A673 (cell line): ENCODE measurements at places on chromosomes 12 and 14.

DNA sequence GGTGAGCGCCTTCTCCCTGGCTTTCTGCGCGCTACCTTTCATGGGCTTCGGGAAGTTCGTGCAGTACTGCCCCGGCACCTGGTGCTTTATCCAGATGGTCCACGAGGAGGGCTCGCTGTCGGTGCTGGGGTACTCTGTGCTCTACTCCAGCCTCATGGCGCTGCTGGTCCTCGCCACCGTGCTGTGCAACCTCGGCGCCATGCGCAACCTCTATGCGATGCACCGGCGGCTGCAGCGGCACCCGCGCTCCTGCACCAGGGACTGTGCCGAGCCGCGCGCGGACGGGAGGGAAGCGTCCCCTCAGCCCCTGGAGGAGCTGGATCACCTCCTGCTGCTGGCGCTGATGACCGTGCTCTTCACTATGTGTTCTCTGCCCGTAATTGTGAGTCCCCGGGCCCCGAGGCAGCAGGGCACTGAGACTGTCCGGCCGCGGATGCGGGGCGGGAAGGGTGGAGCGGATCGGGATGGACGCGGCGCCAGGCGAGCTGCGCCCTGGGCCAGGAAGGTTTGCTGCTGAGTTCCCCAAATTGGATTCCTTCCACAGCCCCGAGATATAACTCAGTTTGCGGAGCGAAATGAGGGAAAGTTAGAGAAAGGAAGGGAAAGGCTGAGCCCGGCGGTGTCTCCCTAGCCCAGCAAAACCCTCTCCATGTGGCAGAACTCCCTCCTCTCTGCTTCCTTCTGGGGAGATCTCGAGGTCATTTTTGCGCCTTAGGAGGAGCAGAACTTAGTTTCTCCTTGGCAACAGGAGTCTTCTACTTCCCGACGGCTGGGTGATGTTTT, 972 bp downstream of the PTGDR start:
- DNase-seq: no peak

- no peak for DNase-seq
Measured at GRCh38 chr12:83538361-83538965, 851.8 kb downstream of the TMTC2 start.

GRCh38 chr12:28535216-28535615, 345.0 kb downstream of the CCDC91 start:
- peak; percentile 66 for DNase-seq

GRCh38 chr14:100081997-100082625, 16.9 kb downstream of the EVL start:
- DNase-seq: no peak

- DNase-seq: no peak
Measured at GRCh38 chr12:107351713-107352112, 258.4 kb upstream of the CRY1 start.

DNA sequence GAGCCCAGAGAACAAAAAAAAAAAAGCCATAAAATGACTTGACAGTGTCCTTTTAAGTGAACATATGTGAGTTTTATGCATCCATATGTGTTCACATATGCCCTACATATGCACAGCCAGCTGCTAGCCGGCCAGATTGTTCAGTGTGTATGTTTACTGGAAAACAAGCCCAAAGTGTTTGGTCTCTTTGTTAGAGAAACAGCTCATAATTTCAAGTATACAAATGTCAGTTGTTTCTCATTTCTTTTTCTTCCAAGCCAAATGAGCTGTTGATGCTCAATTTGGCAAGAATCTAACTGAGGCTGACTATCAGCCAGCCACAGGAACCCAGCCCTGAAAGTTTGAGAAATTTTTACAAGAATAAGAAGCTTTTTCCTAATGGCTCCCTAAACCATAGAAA, 60.8 kb upstream of the TSPAN8 start:
- no peak for DNase-seq

- DNase-seq: no peak
Measured at GRCh38 chr14:77372304-77372841, 4.5 kb downstream of the TMED8 start.

DNA sequence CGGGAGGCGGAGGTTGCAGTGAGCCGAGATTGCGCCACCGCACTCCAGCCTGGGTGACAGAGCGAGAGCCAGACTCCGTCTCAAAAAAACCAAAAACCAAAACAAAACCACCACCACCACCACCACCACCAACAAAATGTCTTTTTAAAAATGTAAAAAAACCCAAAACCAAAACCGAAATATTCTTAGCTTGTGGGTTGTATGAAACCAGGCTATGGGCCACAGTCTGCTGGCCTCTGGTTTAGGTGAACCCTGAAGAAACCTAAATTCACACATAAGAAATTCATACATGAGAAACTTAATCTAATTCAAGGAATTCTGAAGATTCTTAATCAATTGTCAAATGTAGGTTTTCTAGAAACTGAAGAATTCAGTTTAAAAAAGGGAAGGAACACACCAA, 37.6 kb downstream of the INSM2 start:
- DNase-seq: no peak

GRCh38 chr12:66197495-66197921, 8.5 kb downstream of the IRAK3 start:
- DNase-seq: no peak

- DNase-seq: no peak
Measured at GRCh38 chr12:48832321-48833060, 14.2 kb downstream of the CACNB3 start.

- no peak for DNase-seq
Measured at GRCh38 chr12:53651737-53652136, 24.1 kb downstream of the ATP5MC2 start.

- peak; percentile 19 for DNase-seq
Measured at GRCh38 chr14:93033983-93034670, 81.6 kb downstream of the ITPK1 start.

- no peak for DNase-seq
Measured at GRCh38 chr12:13169272-13169671, 27.3 kb upstream of the EMP1 start.

DNA sequence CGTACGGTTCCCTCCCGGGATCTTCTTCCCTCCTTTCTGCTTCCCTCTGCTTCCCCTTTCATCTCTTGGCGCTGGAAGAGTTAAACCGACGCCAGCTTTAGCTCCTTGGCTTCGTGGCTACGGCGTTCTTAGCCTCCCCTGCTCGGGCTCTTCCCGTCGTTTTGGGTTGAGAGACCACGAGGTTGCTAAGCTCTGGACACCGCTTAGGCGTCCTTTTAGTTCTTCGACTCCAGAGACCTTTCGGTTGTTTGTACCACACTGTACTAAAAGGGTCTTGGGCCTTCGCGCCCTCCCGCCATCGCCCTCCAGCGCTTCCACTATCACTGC, 545 bp downstream of the CPSF2 start:
- DNase-seq: peak; percentile 57

DNA sequence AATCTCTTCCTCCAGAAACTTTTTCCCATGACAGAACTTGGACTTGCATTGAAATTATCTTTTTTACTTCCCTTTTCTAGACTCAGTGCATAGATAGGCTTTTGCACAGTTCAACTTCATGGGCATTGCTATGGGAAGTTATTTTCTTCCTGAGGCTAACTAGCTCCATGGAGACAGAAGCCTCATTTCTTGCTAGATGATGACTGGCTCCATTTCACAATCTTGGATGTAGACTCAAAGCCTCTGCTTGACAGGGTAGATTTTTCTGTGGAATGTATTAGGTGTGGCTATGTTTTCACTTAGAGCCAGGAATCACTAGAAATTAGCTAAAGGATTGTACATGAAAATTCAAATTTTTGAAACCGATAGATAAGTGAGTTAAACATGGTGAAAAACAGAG, 884.1 kb upstream of the MGAT4C start:
- DNase-seq: no peak

- DNase-seq: no peak
Measured at GRCh38 chr12:12366701-12367481, 10.0 kb downstream of the BORCS5 start.

DNA sequence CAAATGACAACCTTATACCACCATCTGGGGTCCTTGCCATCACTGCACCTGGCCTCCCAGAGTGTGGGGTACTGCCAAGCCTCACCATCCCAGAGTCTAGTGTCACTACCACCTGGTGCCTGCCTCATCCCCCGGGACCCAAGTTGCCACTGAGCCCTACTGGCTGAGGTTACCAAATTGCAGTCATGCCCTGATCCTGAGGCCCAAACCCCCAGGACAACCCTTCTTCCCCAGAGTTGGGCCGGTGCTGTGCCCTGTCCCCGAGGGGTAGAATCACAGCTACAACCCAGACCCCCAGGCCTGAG, 8.4 kb upstream of the SFSWAP start:
- no peak for DNase-seq

DNA sequence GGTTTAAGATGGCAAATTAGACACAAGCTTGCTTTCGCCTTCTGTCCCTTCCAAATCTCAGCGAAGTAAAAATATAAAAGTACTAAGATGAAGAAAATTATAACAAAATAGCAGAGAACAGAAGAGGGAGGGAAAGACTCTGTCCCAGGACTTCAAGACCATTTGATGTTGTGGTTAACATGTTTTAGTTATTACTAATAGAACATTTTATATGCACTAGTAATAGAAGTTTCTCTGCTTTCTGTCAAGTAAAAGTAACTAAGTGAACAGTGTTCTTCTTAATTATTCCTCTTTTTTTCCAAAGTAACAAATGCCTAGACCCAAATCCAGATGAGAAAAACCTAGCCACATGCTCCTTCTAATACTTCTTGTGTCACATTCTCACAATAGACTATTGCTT, 85.1 kb upstream of the DAAM1 start:
- no peak for DNase-seq

DNA sequence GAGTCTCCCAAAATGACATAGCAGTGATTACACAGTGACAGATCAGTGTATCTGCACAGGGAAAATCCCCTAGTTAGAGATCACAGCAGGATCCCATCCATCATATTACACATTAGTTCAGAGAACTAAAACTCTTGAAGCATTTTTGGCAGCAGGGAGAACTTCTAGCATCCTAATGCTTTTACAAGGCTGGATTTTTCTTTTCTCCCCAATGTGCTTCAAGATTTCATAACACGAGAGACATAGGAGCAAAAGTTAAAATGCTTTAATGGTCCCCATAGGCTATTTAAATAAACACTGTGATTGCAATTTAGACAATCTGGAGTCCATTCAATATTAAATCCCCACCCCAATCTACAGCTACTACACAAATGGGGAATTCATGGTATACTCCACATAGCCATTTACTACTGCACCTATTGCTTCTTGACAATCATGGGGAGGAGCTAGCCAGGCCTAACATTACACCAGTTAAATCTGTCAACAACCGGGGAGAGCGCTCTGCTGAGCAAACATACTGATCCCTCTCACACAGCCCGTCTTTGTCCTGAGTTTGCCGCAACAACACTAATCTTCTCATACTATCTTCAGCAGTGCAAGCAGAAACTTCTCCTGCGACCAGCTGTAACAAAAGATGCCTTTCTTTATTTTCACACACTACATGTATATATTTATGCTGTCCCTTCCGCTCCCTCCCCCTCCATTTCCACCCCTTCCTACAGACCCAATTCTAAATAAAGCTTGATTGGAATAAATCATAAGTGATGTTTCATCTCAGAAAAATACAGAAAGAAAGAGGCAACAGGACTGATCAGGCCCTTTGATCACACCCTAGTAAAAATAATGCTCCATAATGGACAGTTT, 120.3 kb upstream of the SOX5 start:
- DNase-seq: peak; percentile 77

DNA sequence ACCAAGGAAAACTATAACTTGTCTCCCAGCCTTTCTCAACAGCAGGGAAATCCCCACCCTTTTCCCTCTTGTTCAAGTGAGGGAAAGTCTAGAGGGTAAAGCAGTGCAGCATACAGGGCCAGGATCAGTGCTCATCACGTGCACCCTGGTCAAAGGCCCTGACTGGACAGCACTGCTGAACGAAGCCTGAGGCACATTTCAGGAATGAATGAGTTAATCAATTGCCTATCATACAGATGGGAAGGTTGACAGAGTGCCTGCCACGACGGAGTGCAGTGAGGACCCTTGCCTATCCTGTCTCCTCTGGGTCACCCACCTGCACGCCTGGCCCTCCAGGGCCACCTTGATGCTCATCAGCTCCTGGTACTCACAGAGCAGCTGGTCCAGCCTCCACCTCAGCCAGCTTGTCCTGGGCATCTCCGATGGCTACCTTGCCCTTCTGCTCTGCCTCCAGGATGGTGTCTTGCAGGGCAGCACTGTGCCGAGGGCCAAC, 11.7 kb upstream of the KRT73 start:
- no peak for DNase-seq

- DNase-seq: no peak
Measured at GRCh38 chr14:92437729-92438285, 75.8 kb upstream of the RIN3 start.

DNA sequence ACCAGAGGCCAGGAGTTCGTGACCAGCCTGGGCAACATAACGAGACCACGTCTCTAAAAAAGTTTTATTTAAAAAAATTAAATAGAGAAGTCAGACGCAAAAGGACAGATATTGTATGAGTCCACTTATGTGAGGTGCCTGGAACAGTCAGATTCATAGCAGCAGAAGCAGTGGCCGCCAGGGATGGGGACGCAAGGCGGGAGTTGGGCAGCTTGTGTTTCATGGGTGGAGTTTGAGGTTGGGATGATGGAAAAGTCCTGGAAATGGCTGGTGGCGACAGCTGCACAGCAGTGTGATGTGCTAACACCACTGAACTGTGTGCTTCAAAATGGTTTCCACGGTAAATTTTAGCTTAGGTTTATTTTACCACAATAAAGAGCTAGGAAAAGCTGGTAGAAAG, 57.6 kb upstream of the DDX11 start:
- no peak for DNase-seq

DNA sequence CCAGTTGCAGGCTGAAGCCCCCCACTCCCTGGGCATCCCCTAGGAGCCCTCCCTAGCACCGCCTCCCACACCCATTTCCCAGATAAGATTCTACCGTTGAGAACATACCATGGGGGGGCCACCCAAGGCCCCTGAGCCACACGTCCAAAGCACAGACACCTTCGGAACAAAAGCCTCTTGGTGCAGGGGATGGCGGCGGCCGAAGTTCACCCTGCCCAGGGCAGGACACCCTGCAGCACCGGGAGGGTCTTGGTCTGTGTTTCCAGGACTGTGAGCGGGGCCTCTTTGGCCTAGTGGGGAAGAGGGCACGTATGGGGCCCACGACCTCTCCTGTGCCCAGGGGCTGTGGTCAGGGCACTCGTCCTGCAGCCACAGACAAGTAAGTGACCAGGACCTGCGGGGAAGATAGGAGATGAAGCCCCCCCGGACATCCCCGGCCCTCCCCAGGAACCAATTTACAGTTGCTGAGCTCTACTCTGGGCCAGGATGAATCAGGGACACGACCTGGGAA, 154.3 kb upstream of the C14orf180 start:
- DNase-seq: no peak

DNA sequence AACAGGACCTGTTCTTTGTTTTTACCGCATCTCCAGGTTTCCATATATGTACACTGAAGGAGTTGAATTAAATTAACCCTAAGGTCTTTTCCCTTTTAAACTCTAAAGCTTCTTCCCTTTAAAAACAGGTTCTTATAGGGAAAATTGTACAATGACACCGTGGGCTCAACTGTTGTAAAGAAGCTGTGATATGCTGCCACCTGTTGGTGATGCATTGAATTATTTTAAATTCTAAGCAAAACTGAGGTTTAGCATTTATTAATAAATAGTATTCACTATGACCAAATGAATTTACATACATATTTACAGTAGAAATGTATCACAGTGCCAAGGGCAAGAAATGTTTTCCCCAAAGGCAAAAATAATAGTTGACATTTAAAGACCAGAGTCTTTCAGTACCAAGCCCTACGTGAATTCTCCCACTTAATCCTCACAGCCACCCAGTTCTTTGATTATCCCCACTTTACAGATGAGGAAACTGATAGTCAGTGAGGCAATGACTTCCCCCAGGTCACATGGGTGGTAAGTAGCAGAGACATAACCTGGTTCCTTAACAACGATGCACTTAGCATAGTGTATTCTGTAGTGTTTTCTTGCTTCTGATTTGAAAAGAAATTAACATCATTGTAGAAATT, 35.7 kb upstream of the TMEM263 start:
- DNase-seq: peak; percentile 72
